ENCODE measurements at places on chromosomes 5 and 9.

GRCh38 chr9:21682981-21683380 is 119.5 kb upstream of the MTAP start:
- DNase-seq = no peak

GRCh38 chr9:114908805-114909448 is 21.5 kb downstream of the TNFSF8 start:
- DNase-seq = peak; percentile 30

DNA sequence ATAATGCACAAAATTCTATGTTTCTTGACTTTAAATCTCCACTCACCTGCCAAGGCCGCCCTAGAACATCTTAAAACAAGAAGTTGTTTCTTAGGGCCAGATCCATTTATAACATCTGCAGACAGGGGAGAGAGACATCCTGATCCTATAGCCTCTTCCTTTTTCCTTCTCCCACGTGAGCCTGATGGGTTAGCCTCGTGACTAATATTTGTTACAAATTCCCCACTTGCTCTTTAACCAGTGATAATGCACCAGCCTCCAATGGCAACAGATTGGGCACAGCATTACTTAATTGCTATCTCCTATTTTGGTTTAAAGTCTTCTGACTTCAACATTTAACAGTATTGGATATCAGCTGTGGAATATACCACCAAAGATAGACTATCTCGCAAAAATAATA is 196.5 kb downstream of the GADD45G start:
- DNase-seq = no peak

DNA sequence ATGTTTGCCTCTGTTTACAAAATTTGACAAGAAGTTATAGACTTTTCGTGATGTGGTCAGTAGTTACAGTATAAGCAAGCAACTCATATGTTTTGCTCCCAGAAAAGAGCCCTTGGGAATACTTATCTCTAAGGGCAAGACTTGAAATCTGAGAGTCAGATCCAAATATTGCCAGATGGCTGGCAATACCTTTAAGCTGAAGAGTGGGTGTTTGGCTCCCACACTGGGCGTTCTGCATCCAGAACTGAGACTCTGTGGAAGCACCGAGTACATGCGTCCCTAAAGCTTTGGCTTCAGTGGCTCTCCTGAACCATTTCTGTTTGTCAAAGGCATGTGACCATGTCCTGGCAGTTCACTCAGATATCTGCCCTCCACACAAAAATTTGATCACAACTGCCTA is 194.1 kb downstream of the DCP2 start:
- no peak for DNase-seq

GRCh38 chr5:150658121-150658520 is 2.9 kb upstream of the MYOZ3 start:
- DNase-seq = no peak

DNA sequence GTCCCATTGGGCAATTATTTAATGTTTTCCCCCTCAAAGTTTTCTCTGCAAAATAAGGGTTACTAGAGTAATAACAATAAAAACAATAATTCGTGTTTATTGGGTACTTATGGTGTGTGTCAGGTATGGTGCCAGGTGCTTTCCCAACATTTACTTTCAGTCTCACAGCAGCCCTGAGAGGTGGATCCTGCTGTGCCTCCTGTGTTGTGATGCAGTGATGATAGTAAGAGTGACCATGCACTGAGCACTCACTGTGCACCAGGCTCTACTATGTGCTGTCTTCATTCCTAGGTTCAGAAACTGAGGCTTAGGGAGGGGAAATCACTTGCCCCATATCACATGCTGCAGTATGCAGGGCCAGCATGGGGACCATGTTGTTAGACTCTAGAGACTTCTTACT is 15.5 kb downstream of the OTULINL start:
- no peak for DNase-seq

- DNase-seq = no peak
Measured at GRCh38 chr9:91945277-91946085, 4.5 kb downstream of the ROR2 start.

GRCh38 chr5:79076819-79077218 is 7.3 kb downstream of the BHMT2 start:
- DNase-seq = no peak

GRCh38 chr5:82252744-82253143 is 25.4 kb downstream of the RPS23 start:
- no peak for DNase-seq

GRCh38 chr5:66306105-66306843 is 162.2 kb downstream of the SREK1 start:
- no peak for DNase-seq

GRCh38 chr5:13939638-13940037 is 4.8 kb downstream of the DNAH5 start:
- no peak for DNase-seq

DNA sequence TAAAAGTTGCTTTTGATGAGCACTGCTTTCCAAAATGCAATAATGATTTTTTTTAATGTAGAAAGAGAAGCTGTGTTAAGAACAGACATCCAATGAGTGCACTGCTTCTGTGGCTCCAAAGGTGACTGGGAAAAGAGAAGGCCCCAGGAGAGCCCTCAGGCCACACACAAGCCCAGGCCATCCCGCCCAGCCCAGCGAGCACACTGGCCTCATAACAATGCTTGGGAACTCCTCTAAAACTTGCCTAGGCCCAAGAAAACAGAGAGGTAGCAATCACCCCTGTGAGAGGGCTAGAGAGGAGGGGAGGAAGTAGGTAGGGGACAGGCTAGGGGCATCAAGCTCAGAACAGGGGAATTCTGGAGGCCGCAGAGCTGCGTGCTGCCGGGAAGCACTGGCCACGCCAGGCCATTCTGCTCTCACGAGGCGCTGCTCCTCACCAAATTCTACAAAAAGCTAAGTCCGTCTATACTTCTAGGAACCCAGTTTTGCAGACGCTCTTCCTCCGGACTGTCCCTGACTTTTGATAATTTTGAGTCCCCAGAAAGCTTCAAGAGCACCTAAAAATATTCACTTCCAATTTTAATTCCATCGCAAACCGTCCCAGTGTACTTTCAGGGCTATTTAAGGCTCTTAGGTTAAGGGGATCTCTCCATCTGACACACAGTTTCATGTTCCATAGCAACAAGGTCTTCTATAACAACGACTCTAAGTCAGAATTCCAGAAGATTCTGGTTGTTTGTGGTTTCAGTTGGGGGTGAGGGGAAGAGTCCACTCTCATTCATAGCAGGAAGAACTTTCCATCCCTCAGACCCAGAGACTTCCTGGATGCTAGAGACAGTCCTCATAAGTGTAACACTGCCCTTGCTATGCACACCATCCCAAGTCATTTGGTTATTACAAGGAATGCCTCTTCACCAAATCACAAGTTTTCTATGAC is 51.0 kb downstream of the HABP4 start:
- no peak for DNase-seq

DNA sequence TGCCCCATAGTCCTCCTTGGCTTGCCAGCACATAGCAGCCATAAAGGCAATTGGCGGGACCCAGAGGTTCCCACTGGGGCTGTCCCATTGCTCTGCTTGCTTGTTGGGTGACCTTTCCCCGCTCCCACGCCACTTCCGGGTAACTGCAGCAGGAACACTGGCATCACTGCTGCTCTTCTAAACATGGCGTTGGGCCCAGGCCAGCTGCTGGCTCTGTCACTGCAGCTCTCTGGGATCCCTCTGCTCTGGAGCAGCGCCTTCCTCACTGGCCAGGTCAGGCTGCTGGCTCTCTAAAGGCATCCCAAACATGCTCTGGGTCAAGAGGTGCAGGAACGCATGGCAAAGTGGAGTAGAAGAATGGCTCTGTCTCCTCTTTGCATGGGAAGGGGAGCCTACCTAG is 92.9 kb downstream of the DRD1 start:
- DNase-seq = no peak

DNA sequence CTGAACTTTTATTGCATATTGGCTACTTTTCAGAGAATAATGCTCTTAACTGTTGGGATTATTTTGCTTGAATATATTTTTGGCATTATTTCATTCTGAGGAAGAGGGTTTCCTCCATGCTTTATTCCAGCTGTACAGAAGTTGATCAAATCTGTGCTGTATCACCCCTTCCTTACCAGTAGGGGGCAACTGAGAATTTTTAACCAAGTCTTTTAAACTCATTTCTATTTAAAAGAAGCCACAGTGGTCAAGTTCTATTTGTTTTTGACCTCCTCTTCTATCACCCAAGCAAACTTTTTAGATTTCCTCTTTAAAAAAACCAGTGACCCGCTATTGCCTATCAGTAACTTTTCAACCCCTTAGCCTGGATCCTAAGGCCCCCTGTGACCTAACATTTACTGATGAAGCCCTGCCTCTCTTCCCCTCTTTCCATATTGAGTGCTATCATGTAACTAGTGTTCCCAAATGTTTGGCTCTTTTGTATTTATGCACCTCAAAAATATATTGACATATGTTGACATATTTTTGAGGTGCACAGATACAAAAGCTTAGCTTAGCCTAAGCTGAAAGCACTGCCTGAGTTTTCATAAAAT is 80.6 kb downstream of the FBXO4 start:
- no peak for DNase-seq

- DNase-seq = no peak
Measured at GRCh38 chr5:178770621-178771020, 40.2 kb upstream of the ZNF354A start.

DNA sequence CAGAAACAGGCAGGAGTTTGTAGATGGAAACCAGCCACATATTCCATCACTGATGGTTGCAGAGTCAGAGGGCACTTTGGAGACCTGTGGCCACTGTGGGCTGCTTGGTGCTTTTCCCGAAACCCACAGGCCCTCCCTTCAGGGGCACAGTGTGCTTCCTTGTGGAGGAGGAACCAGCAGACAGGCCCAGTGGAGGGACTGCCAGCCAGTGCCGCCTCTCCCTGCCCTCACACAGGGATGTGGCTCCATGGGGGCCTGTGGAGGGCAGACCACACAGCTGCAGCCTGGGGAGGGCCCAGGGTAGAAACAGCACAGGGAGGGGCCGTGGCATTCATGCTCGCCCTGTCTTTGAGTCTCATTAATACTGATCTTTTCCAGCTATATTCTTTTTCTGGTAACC is 35.2 kb downstream of the CEP72 start:
- DNase-seq = no peak

DNA sequence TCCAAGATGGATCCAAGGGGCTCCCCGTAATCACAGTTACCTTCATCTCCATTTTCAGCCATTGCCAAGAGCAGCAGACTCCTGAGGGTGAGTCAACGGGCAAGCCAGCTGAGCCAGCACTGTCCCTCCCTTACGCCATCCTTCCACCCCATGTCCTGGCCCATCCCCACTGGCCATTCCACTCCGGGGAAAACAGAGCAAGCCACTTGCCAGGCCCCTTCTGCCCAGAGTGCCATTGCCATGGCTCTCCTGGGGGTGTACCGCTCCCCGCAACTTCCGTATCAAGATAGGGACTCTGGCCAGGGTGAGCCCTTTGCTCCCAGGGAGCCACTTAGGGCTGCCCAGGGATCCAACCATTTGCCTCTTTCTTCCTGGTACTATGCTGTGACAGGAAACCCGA is 48.9 kb upstream of the CDKN2AIPNL start:
- DNase-seq = no peak

GRCh38 chr5:145479271-145479670 is 355.9 kb downstream of the PRELID2 start:
- no peak for DNase-seq

Measured in activated CD4-positive, alpha-beta T cell treated with anti-CD3 and anti-CD28 coated beads, Interleukin-2, amount 50 U/mL, for 4 hours (primary cell).